Renal cortex interstitium (tissue), 15 donors: ENCODE measurements at places on chromosomes 2 and 18.

- no peak for DNase-seq
Measured at GRCh38 chr18:79493211-79493800, 97.6 kb downstream of the NFATC1 start.

DNA sequence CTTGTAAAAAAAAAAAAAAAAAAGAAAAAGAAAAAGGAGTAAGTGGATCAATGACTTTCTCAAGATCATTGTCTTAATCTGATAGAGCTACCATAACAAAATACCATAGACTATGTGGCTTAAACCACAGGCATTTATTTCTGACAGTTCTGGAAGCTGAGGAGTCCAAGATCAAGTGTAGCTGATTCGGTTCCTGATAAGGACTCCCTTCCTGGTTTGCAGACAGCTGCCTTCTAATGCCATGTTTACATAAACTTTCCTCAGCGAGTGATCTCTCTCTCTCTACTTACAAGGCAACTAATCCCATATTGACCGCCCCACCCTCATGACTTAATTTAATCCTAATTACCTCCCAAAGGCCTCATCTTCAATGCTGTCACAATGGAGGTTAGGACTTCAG, 36.5 kb upstream of the SIX2 start:
- no peak for DNase-seq

DNA sequence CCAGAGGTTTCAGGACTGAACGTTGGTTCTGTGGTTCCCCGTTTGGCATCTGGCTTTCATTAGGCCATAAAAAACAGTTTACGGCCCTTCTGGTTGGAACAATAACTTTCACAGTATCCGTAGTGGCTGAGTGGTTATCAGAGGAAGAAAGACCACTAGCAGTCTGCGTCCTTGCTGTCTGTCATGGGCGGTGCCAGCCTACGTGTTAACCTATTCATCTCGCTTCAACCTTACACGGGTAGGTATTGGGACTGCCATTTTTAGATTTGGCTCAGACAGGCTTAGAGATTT, 42.6 kb upstream of the ROCK2 start:
- DNase-seq = no peak

- no peak for DNase-seq
Measured at GRCh38 chr2:119489232-119489952, 34.9 kb downstream of the SCTR start.

GRCh38 chr18:40326985-40327384, 1628.0 kb upstream of the PIK3C3 start:
- no peak for DNase-seq

- no peak for DNase-seq
Measured at GRCh38 chr2:101036562-101036961, 34.5 kb downstream of the RPL31 start.

DNA sequence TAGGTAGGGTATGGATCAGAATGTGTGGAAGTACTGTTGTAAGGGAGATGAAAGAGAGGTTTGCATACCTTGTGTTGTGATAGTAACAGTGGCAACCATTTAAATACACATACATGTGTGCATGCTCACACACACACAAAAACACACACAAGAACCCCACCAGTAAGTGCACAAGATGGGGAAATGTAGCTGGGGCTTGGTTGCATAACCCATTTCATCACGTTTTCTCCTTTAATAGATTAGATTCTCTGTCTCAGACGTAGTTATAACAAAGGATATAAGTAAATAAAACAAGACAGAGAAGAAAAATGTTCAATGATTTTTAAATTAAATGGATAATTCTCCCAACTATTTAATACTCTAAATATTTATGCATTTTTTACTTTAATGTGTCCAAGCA, 13.4 kb downstream of the ARHGAP15 start:
- DNase-seq = no peak

- no peak for DNase-seq
Measured at GRCh38 chr2:112848833-112849232, 12.3 kb upstream of the IL1B start.

DNA sequence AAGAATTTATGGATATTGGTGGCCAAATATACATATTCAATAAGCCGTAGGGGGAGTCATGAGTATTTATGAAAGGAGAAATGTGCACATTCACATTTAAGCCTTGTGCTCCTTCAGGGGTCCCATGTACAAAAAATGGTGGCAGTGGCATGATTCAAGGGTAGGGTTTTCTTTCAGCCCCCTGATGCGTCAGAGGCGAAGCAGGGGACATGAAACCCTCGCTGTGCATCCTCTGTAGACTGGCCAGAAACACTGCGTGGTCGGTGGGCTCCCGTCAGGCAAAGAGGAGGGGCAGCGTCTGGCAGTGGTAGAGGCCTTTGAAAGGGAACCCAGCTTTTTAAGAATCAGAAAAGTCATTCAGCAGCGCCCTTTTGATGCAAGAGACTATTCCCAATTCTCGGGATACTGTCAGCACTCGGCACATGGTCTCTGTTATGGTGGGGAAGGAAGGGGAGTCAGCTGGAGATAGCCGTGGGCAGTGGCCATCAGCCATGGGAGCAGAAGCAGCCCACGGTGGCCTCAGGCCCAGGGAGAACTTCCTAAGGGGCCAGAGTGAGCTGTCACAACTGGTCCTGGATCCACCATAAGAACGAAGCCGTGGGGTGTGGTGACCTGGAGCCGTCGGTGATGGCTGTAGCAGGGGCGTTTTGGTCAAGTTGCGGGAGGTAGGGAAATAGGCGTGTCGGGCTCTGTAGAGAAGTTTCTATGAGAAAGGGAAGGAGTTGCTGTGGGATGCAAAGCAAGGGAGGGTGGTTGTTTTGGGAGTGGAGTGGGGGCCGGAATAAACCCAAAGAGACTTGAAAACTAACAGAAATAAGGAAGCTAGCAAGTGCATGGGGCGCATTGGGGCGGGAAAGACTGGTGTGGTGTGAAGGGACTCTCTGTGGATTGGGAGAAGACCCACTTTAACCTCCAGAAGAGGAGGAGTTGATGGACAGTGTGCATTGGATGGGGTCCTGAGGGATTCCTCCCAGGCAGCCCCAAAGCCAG, 95.6 kb downstream of the SH3BP4 start:
- no peak for DNase-seq

DNA sequence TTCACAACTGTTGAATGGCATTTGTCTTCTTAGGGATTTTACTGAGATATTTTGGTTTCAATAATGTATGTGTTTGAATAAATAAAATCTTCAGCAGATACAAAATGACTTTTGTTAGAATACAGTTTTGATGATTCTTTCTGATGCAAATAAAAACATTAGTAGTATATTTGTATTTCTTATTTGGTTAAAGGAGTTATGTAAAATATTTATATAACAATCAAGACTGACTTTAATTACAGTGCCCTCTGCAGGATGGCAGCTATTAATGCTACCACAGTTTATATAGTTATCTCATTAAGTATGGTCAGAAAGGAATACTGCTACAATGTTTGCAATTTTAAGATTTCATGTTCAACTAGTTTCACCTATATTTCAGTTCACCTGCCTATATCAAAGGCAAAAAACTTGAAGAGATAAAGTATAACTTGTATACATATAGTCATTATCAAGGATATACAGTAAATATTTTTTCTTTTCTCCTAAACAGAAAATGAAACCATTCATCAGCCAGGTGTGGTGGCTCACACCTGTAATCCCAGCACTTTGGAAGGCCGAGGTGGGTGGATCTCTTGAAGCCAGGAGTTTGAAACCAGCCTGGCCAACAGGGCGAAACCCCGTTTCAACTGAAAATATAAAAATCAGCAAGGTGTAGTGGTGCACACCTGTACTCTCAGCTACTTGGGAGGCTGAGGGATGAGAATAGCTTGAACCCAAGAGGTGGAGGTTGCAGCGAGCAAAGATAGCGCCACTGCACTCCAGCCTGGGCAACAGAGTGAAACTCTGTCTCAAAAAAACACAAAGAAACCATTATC, 19.8 kb downstream of the ARL5A start:
- no peak for DNase-seq

- no peak for DNase-seq
Measured at GRCh38 chr2:45692566-45692965, 41.1 kb downstream of the PRKCE start.

DNA sequence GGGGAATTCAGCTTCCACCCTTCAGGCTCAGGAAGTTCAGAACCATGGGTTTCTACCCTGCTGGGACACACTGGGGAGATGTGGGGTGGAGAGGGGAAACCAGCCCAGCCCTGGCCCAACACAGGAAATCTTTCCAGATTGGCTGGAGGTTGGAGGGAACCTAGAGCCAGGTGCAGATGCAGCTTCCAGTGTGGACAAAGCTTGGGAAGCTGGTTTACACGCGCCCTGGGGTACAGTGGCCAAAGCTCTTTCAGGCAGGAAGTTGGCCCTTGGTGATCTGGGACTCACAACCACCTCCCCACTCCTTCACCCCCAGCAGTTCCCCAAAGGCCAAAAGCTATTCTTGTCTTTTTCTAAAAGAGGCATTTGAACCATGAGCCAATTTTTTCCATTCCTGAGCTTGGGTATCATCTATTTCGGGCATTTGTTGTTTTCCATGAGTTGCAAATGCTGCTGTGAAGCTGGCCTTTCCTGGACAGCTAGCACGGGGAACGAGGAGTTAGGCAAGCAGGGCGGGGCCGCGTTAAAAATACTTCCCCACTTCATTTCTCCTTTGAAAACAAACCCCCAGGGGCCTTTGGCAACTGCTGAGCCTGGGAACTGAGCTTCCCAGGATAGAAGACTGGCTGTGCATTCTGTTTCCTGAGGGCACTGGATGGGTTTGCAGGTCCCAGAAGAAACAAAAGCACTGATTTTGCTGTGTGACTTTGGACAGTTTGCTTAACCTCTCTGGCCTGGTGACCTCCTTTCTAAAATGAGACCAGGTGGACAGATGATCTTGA, 3.1 kb upstream of the ARID5A start:
- no peak for DNase-seq

GRCh38 chr18:6478121-6478520, 63.4 kb upstream of the L3MBTL4 start:
- no peak for DNase-seq

DNA sequence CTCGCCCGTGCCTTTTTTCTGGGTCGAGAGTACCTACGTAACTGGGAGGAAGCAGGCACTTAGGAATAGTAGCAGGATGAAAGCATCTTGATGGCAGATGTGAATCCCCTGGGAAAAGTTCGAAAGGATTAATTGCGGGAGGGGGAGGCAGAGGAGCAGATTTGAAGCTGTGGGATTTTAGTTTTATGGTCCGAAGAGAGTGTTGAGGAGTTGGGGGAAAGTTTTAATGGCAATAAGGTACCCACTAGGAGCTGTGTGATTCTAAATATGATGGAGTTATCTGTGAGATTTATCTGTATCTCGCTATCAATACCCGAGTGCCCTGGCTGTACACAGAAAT, 1.1 kb downstream of the AGFG1 start:
- no peak for DNase-seq

DNA sequence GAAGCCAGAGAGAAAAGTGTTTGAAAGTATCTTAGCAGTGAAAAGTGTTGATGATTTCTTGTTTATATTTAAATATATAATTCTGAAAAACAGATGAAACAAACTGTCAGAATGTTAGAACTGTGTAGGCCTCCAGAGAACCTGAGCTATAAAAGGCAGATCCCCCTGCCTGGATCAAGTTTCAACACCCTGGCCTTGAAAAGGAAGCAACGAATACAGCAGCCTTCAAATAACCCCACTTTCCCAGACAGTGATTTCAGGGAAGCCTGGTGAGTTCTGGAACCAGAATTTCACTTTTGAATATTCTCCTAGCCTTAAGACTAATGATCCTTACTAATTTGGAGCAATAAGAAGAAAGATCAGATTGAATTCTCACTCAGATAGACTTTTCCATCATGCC, 13.3 kb upstream of the TRIM43 start:
- DNase-seq = no peak

DNA sequence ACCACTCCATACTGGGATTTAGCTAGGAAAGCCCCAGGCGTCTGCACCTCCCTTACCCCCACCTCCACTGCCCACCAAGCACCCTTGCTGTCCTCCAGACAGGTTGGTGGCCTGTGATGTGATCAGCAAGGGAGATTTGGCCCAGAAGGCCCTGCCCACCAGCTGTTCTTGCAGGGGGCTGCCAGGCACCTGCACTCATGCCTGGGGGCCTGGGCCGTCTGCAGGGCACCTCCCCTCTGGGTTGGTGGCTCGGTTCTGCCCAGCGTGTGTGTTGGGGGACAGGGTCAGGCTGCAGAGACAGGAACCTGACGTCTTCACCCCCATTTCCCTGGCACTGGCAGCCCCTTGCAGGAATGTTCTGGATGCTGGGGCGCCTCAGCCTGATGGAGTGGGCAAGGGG, 5.8 kb downstream of the DNMT3A start:
- no peak for DNase-seq

DNA sequence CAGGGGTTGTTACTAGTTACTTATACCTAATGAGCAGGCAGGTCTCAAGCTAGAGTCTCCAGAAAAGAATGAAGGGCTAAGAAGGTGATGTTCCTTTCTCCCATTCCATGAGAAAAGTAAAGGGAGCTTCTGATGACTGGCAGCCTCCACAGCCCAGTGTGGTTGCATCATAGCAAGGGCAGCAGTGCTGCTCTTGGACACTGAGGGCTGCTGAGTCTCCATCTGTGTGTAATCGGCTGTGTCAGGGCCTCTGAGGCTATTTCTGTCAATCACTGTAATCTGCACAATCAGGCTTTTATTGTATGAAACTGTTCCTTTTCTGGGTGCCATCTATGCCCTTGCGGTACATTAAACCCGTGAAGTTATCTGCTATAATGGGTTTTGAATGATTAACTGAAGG, 164.1 kb upstream of the FBXO11 start:
- DNase-seq = no peak

GRCh38 chr2:134314202-134314601, 60.3 kb downstream of the MGAT5 start:
- DNase-seq = no peak

DNA sequence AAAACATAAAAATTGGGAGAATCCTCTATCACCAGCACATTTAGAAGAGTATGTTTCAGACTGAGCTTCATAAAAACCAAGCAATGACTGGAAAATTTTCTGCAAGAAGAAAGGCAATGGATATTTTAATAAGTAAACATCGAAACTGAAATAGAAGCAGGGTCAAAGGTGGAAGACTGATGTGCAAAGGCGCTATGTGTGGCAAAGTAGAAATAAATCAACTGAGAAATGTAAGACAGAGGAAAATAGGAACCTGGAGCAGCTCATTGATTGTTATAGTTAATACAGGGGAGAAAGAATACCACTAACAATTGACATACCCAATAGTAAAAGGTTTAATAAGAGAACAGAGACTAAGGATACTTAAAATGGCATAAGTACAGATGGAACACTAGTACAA, 818.4 kb downstream of the SOCS6 start:
- no peak for DNase-seq

DNA sequence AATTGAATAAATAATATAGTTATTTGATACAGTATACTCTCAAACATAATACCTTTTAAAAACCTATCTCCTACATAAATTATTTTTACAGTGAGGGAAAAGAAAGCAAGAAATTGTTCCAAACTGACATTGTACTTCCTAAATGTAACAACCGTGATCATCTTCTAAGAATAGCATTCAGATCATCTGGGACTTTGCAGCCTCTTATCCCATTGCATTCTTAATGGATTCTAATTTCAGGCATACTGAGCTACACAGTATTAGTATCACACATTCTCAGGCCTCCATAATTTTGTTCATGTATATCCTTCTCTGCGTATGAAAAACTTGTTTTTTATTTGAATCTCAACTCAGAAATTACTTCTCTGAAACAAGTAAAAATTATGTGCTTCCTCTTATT, 1134.7 kb upstream of the CDH2 start:
- DNase-seq = no peak
